ENCODE measurements at places on chromosomes 4 and X.

GRCh38 chr4:121653214-121653613, 43.6 kb downstream of the ANXA5 start:
- no peak for DNase-seq

- DNase-seq = no peak
Measured at GRCh38 chrX:18036394-18036793, 175.3 kb upstream of the RAI2 start.

DNA sequence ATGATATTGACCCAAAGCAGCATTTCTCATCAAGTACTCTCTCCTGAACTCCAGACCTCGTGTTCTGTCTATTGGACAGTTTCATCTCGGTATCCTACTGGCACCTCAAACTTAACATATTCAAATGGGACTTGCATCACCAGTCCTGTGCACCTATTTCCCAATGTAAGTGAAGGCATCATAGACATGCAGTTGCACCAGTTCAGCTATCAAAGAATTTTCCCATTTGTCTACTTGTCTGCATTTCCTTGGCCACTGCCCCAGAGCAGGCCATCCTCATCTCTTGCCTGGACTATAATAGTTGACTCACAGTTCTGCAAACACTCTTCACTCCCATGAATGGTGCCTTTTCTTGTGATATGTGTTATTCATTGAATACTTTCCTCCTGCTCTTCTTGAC, 11.3 kb upstream of the LIMCH1 start:
- no peak for DNase-seq

DNA sequence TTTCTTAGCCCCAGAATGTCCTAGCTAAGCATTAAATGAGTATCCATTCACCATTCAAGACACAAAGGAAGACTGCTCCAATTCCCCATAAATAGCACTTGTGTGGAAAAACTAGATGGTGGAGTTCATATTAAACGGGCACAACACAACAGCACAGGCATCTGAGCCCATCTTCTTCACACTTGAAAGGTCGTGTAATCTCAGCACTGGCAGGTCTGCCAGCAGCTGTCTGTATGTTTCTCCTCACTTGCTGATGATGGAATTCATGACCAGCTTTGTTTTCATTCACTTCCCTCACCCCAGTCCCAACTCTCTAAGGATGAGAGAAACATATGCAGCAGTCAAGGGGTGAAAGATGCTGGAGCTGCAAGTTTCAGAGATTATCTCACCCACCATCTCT, 148.7 kb downstream of the AFAP1 start:
- no peak for DNase-seq

GRCh38 chrX:69211701-69212100, 46.4 kb upstream of the PJA1 start:
- no peak for DNase-seq

- no peak for DNase-seq
Measured at GRCh38 chr4:108830509-108831244, 67.8 kb upstream of the ETNPPL start.

- DNase-seq = no peak
Measured at GRCh38 chr4:123819362-123820035, 422.9 kb downstream of the SPRY1 start.

DNA sequence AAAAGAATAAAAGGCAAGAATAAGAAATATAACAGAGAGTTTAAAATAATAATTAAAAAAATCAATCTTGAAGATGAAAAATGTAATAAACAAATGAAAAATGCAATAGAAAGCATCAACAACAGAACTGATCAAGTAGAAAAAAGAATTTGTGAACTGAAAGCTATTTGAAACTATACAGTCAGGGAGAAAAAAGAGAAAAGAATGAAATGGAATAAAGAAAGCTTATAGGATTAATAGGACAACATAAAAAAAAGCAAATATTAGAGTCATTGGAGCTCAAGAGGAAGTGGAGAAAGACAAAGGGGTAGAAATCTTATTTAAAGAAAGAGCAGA, 126.8 kb upstream of the RPL34 start:
- DNase-seq = no peak

DNA sequence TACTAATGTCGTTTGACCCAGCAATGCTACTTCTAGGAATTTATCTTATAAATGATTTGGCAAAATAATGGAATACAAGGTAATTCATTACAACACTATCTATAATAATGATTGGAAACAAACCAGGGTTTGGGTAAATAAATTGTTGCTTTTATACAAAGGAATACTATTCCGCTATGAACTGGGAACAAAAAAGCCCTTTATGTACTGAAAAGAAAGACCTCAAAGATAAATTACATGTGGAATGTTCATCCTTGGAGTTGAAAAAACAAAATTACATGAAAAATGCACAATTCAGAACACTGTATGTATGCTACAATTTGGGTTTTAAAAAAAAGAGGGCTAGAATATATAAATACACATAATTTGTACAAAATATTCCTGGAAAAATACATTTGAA, 5.2 kb upstream of the NUP54 start:
- no peak for DNase-seq

DNA sequence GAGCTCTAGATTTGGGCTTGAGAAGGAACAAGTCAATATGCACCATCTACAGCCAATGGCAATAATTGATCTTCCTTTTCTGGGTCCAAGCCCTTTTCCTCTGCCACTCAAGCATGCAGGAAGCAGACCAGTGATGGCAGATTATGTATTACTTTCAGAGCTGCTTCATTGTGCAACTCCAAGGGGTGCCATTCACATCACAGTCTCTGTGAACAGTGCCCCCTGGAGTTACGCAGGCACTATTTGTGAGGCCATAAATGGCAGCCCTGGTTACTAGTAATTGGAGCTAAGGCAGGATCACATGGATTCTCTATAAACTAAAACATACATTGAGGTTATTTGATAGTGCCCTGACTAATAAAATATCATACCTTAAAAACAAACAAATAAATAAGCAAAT, 313.4 kb upstream of the SLC7A11 start:
- no peak for DNase-seq

DNA sequence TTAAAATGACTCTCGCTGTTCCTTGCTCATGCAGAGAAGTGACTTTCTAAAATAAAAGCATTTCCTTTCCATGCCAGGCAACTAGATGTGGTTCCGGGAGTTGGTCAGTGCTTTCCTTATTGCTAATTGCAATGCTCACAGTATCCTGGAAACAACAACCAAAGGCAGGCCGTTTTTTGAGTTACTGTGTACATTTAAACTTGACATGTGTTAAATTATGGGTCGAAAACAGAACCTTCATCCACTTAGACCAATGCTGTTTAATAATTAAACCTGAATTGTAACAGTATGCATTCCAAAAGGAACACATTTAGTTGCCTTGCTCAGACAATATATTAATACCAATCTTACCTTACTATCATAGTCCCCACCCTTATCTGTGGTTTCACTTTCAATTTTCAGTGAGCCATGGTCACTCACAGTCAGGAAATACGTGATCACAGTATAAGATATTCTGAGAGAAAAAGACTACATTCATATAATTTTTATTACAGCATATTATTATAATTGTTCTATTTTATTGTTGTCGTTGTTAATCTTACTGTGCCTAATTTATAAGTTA, 102.6 kb downstream of the HS6ST2 start:
- no peak for DNase-seq

DNA sequence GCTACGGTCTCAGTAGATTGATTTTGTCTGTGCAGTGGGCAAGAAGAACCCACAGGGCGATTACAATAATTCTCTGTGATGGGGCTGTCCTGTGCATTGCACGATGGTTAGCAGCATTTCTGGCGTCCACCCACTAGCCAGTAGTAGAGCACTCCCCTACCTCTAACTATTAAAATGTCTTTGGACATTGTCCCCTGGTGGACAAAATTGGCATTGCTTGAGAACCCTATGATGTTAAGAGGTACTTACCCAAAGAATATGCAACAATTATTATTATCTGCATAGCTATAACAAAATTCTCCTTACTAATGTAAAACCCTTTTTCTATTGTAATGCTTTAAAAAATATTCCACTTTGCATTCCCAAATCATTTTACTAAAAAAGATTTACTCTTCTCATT, 109.5 kb upstream of the VCX3A start:
- no peak for DNase-seq

- DNase-seq = no peak
Measured at GRCh38 chr4:39472396-39472795, 13.5 kb downstream of the LIAS start.

DNA sequence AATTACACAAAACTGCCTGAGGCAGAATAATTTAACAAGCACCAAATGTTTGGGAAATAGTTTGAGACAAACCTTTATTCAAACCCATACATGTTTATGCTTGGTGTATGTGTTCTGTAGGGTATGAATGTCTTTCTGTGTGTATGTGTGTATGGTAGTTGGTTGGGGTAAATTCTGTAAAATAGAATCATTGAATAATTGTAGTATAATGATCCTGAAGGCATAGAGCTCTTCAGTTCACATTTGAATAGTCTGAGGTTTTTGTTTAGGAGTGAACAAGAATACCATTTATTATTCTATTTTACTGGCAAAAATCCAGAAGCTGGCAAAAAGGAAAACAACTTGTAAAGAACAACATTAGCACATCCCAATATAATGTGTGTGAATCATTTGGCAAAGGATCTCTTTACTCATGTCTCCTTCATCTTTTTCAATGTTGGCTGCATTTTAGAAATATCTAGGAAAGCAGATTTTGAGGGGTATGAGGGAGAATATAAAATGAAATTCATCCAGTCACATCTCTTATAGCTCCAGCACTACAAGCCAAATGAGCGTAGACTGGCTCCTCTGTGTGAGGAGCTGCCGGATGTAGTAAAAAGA, 360.0 kb downstream of the CHIC1 start:
- no peak for DNase-seq

DNA sequence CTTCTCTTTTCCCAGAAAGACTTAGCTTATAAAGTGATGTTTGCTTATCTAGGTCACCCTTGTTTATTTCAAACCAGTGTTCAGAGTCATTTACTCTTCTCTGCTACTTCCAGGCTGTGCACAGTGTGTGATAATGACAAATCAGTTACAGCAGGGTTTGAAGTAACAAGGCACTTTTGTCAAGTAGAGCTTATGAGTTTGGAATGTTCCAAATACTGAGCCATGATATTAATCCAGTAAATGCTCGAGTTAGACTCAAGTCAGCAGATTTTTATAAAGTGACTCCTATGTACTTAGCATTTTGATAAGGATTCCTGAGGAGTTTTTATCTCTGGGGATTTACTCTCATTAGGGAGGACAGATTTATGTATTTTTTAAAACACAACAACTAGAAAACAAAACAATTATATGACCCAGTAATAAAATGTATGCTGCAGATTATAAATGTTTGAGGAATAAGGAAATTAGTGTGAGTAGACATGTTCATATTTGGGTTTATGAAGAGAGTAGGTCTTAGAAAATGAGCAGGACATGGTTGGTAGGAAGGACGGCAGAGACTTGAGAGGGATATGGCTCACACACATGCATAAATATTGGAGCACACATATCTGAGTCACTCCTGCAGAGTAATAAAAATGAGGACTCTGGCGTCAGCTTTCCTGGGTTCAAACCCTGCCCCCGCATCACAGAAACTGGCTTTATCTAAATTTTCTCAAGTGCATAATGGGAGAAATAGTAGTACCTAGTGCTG, 271.2 kb downstream of the FBXO8 start:
- DNase-seq = no peak

DNA sequence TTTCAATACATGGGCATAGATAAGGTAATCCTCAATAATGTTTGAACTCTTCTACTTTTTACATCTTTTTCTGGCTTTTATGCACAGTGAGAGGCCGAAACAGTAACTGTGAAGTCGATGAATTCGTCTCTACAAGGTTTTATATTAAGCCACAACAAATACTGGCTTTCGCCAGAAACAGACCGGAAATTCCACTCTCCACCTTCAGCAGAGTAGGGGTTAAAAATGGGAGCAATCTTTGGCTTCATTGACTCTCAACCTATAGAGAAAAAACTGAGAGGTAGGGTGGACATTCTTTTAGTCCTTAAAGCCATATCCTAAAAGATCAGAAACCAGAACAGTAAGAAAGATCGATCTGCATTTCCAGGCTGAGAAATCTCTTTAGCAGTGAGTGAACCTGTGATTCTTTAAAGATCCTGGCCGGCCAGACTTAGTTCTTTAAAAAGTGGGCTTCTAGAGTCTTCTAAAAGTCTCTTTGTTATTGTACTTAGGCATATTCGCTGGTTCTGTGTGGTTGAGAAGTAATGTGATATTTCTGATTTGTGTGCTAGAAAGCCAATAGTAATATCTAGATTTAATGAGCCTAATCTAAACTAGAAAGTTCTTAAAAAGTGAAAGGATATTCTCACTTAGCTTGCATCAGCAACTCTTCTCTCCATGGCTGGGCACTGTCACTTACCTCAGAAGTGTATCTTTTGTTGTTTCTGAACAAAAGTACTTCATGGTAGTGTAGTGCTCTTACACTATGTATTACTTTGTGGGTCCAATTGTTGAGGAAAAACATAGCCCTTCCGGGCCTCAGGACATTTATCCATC, 2.0 kb downstream of the HSPA4L start:
- no peak for DNase-seq

DNA sequence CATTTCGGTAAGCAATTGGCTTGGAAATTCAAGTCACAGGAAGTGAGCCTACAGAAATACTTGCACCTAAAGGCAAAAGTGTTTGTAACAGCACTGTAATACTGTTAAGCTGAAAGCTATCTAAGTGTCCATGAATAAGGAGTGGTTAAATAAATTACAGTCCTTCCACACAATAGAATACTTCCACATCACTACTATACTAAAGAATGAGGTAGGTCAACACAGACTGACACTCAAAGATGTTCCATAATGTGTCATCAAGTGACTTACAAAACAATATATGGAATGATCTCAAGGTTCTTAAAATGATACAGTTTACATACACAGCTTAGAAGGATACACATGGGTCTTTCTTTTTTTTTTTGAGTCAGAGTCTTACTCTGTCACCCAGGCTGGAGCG, 27.0 kb downstream of the SLC10A6 start:
- DNase-seq = no peak

- no peak for DNase-seq
Measured at GRCh38 chr4:93199492-93199891, 629.1 kb upstream of the ATOH1 start.

GRCh38 chr4:104404361-104404760, 90.3 kb downstream of the CXXC4 start:
- no peak for DNase-seq

- peak; percentile 2 for DNase-seq
Measured at GRCh38 chrX:46791927-46792809, 33.2 kb upstream of the SLC9A7 start.

GRCh38 chr4:59637596-59637995, 1562.5 kb upstream of the ADGRL3 start:
- DNase-seq = no peak
